ENCODE measurements at places on chromosomes 7 and 10. TPM values are rescaled to one million over a fixed set of nuclear protein-coding genes. Genes with fewer than 3 reads are reported as not detected.

The BLOC1S2 gene
- total RNA-seq = 28.7 TPM

The INSYN2A gene
- not detected for total RNA-seq

The TUBB8 gene
- not detected for total RNA-seq

The ANKRD30A gene
- total RNA-seq = not detected

The IFIT1B gene
- total RNA-seq = not detected

- DNase-seq = no peak
These were observed 70.2 kb downstream of the RBM20 start for GRCh38 chr10:110714356-110714755.

GRCh38 chr7:107133396-107133795 is 35.4 kb upstream of the HBP1 start:
- DNase-seq = no peak

- DNase-seq = no peak
These were observed 22.3 kb upstream of the TMEM72 start for GRCh38 chr10:44888886-44889285.

- no peak for DNase-seq
These were observed 6.5 kb upstream of the PGAM2 start for GRCh38 chr7:44071726-44072363.

- DNase-seq = no peak
These were observed 48.5 kb upstream of the OSBPL3 start for GRCh38 chr7:25028370-25029021.

- no peak for DNase-seq
These were observed 22.7 kb downstream of the SSC4D start for GRCh38 chr7:76386691-76387260.

- no peak for DNase-seq
These were observed 9.8 kb upstream of the MAFK start for GRCh38 chr7:1520539-1521234.

- DNase-seq = no peak
These were observed 1.6 kb upstream of the ZC3HAV1 start for GRCh38 chr7:139111147-139111546.

DNA sequence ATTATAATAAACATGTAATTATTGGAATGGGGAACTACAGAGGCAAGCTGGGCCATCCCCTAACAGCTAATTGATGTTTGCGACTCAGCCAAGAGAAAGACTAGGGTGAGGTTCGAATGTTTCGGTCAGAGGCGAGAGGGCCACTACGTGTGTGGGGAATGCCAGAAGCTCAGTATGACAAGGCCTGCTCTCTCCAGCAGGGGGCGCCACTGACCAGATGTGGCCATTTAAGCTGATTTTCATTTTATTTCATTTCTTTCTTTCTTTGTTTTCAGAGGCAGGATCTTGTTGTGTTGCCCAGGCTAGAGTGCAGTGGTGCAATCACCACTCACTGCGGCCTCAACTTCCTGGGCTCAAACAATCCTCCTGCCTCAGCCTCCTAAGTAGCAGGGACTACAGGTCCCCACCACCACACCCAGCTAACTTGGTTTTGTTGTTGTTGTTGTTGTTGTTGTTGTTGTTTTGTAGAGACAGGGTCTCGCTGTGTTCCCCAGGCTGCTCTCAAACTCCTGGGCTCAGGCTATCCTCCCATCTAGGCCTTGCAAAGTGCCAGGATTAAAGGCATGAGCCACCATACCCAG is 38.1 kb downstream of the TMEM130 start:
- peak; percentile 59 for DNase-seq

GRCh38 chr10:113179265-113179664 is 229.2 kb downstream of the TCF7L2 start:
- DNase-seq = no peak

- no peak for DNase-seq
These were observed 501.2 kb downstream of the PARD3 start for GRCh38 chr10:34313888-34314287.

DNA sequence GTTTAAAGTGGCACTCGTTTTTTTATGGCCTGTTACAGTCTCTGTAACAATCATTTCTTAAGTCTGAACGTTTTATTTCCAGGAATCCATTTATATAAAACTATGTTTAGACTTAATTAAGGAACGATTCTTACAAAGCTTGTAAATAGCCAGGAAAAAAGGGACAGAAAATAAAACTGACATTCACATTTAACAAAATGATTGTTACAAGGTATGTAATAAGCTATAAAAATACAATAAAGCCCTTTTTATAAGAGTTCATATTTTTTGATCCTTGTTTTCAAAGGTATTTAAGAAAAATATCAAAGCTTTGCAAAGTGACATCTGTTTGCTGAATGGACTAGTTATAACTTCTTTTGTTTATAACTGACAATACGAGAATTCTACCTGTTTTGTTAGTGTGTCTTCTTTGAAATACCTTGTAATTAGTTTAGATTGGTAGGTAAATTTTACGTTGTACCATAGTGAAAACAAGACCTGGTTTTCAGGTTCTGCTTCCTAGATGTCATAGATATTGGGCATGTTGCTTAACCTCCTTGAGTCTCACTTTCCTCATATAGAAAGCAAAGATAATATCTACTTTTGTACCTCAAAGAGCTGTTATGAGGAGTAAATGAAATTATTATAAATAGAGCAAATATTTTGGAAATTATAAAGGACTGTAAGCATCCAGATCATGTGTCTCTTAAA is 25.8 kb downstream of the BTRC start:
- DNase-seq = no peak

- DNase-seq = no peak
These were observed 41.0 kb downstream of the SNX10 start for GRCh38 chr7:26332698-26333097.

DNA sequence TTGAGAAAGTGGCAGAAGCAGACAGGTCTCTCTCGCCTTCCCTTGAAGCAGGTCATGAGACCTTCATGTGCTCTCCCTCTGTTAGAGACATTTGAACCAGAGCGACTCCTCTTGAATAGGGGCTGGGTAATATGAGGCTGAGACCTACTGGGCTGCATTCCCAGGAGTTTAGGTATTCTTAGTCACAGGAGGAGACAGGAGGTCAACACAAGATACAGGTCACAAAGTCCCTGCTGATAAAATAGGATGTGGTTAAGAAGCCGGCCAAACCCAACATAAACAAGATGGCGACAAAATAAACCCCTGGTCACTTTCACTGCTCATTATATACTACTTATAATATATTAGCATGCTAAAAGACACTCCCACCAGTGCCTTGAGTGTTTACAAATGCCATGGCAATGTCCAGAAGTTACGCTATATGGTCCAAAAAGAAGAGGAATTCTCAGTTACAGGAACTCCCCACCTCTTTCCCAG is 43.5 kb upstream of the MSRB2 start:
- DNase-seq = no peak
